ENCODE measurements at places on chromosomes 2 and 18. TPM values are rescaled to one million over a fixed set of nuclear protein-coding genes. Genes with fewer than 3 reads are reported as not detected.
A peak's percentile ranks its signal among the peaks of the same experiment; 100 is the strongest.

DNA sequence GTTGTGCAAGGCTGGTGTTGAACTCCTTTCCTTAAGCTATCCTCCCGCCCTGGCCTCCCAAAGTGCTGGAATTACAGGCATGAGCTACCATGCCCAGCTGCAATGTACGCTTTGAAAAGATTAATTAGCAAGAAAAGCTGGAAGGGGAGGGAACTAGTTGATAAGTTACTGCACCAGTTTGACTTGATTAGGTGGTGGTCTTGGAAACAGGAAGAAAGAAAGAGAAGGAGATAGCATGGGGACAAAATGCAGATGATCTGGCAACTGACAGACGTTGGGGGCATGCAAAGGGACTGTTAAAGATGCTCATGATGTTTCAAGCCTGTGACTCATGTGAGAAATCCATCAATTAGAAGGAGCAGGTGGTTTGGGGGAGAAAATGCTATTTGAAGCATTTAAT lies 68.6 kb downstream of the PLEKHM3 start:
- no peaks in the 10 kb centered on the region for H3K4me1 ChIP-seq
- H3K36me3 ChIP-seq, result no peaks in the 10 kb centered on the region
- no peaks in the 10 kb centered on the region for H3K27me3 ChIP-seq
- no peak for DNase-seq
- no peak overlapping the region for H3K4me3 ChIP-seq

The PPP1R7 gene
- total RNA-seq, result 55.5 TPM

GRCh38 chr2:174445248-174445647 lies 41.6 kb downstream of the GPR155 start:
- H3K27me3 ChIP-seq, result no peaks in the 10 kb centered on the region
- peaks cover 11% of the 10 kb centered on the region for H3K36me3 ChIP-seq

The RAX gene
- not detected for total RNA-seq

The ANKRD44 gene
- 16.6 TPM for total RNA-seq

- H3K4me3 ChIP-seq, result no peak overlapping the region
- peak; percentile 75 for DNase-seq
- peaks cover 3% of the 10 kb centered on the region for H3K4me1 ChIP-seq
Measured at GRCh38 chr2:70954886-70955285, 19.2 kb downstream of the ATP6V1B1 start.

- no peaks in the 10 kb centered on the region for H3K27me3 ChIP-seq
- DNase-seq, result peak; percentile 83
- peaks cover 44% of the 10 kb centered on the region for H3K36me3 ChIP-seq
- no peaks in the 10 kb centered on the region for H3K4me1 ChIP-seq
Measured at GRCh38 chr18:79905389-79905911, 46.0 kb downstream of the SLC66A2 start.

GRCh38 chr2:101879466-101879865 lies 112.3 kb upstream of the IL1R2 start:
- H3K27ac ChIP-seq, result no peak overlapping the region
- H3K27me3 ChIP-seq, result no peaks in the 10 kb centered on the region
- no peak for DNase-seq
- peaks cover 3% of the 10 kb centered on the region for H3K4me1 ChIP-seq

Data from osteocyte (in vitro differentiated cells).